ENCODE measurements at places on chromosomes 4 and X. TPM values are rescaled to one million over a fixed set of nuclear protein-coding genes. Genes with fewer than 3 reads are reported as not detected.
A peak's percentile ranks its signal among the peaks of the same experiment; 100 is the strongest.

GRCh38 chr4:14790494-14790893 is 211.8 kb upstream of the CPEB2 start:
- no peak for DNase-seq

GRCh38 chrX:44291468-44292092 is 51.9 kb downstream of the EFHC2 start:
- DNase-seq: no peak

DNA sequence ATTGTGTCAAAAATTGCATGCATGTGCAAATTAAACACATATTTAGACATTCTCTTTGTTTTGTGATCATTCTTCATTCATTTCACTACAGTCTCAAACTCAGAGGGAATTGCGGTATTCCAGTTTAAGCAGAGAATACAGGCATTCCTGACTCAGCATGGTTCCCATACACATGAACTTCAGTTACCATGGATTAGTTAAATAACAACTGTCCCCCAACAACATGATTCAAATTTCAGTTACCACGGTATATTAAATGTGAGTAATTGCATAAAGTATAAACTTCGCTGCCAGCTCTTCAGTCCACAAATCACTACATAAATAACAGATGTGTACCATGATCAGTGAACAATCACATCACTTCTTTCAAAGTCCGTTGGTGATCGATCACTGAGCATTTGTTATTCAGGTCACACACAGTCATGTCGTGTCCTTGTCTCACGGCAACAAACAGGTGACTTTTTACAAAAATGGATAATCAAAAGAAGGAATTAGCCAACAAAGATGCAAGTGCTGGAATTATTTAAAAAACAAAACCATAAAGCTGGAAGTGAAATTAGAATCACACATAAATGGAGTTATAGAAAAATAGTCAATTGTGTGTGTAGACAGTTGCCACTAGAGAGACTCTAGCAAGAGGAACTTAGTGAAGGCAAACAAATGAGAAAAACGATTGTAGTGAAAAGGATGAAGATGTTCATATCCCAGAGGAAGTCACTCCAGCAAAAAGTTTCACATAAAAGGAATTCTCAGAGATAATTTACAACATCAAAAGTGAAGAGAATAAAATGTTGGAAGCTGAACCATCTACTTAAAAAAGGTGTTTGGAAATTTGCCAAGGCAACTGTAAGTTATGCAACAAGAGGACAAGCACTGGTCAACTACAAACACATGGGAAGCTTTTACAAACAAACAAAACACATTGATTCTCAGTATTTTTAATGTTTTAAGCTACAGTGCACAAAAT is 138.6 kb upstream of the SMARCAD1 start:
- peak; percentile 31 for DNase-seq

GRCh38 chr4:152901205-152901604 is 34.9 kb upstream of the FHDC1 start:
- no peak for DNase-seq

DNA sequence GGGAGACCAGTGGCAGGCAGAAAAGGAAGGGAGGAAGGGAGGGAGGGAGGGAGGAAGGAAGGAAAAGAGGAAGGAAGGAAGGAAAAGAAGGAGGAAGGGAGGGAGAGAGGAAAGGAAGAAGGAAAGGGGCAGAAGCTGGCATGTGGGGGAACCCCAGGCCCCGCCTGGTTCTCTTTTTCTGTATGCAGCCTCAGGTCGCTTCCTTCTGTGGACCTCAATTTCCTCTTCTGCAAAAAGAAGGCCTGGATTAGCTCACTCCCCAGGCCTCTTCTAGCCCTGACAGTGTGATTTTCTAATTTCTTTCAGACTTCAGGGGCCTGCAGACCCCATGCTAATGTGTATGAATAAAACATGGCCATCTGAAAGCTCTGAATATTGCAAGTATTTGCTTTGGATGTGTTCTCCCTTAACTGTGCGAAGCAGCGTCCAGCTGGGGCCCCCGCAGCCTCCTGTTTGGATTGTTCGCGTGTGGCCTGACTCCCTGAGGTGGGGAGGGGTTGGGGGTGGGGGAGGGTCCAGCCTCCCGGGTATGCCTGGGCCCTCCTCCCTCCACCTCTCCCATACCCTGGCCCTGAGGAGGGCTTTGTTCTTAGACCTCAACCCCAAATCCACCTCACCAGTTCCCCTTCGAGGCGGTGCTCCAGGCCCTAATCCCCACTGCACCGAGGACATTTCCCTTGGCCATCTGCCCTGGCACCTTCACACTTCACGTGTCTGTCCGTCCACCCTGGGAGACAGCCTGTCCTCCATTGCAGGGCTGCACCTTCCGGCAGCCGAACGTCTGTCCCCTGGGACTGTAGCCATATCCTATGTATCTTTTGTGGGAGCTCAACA is 199.9 kb upstream of the ATP6AP2 start:
- no peak for DNase-seq

GRCh38 chr4:95217197-95217596 is 331.6 kb downstream of the UNC5C start:
- DNase-seq: no peak

- DNase-seq: no peak
Measured at GRCh38 chr4:10069075-10069642, 47.4 kb downstream of the WDR1 start.

- no peak for DNase-seq
Measured at GRCh38 chrX:43551590-43551989, 104.5 kb upstream of the MAOA start.

DNA sequence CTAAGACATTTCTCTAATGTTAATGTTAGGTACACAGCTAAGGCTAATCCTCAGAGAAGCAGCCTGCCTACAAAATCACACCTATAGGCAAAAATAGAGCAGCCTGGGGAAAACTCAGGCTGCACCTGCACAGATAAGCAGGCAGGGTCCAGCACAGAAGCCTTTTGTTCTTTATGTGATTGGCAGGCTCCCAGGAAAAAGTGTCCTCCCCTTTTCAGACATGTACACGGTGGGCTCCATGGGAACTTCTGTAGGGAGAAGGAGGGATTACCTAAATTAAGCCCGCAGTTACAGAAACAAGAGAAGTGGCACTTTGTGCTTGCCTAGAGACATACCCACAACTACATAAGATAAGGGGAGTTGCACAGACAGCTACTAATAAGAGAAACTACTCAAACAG is 4.0 kb upstream of the HSPA4L start:
- DNase-seq: no peak

DNA sequence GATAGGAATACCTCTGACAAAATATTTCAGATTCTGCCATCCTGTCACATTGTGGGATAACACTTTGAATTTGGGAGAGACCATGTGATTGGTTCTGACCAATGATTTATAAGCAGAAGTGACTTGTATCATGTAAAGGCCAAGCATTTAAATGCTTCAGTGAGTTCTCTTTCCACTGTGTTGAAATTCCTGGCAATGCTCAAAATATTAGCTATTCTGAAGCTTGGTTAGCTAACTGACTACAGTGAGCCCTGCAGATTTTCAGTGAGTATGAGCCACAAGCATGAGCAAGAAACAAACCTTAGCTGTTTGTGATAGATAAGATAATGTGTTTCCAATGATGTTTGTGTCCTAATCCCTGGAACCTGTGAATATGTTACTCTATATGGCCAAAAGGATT is 562.8 kb upstream of the AADAT start:
- no peak for DNase-seq

GRCh38 chr4:10584042-10584441 is 100.5 kb downstream of the CLNK start:
- peak; percentile 56 for DNase-seq

DNA sequence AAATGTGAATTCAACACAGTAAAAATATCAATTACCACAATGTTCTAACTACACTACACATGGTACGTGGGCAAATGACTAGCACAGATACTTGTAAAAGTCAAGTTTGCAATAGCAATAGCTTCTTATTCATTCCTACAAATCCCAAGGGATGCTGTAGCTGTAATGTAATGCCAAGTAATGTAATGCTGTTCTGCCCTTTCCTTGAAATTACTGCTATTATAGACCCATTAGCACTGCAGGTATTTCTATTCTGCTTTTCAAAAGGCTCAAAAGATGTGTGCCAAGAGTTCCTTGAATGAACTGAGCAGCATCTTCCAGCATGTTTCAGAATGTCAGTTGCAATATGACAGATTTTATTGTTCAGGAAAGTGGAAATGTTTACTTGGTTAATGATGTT is 129.9 kb upstream of the BANK1 start:
- DNase-seq: no peak

GRCh38 chr4:165512424-165512823 is 133.6 kb downstream of the CPE start:
- no peak for DNase-seq

DNA sequence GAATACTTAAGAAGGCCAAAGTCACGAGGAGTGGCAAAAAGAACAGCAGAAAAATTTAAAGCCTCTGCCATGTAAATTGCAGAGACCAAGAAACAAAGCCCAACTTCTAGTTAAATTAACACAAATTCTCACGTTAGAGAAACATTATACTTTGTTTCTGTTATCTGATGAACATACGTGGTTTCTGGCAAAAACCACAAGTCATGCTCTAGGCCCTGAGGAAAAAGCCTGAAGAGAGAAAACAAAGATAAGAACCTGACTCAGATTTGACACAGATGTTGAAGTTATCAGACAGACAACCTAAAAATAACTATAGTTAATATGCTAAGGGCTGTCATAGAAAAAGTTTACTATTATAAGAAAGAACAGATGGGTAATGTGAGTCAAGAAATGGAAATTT is 149.1 kb upstream of the PCDH10 start:
- no peak for DNase-seq

GRCh38 chr4:98507299-98507698 is 151.1 kb downstream of the TSPAN5 start:
- DNase-seq: no peak

- no peak for DNase-seq
Measured at GRCh38 chrX:119684916-119685224, 8.1 kb downstream of the SEPTIN6 start.

DNA sequence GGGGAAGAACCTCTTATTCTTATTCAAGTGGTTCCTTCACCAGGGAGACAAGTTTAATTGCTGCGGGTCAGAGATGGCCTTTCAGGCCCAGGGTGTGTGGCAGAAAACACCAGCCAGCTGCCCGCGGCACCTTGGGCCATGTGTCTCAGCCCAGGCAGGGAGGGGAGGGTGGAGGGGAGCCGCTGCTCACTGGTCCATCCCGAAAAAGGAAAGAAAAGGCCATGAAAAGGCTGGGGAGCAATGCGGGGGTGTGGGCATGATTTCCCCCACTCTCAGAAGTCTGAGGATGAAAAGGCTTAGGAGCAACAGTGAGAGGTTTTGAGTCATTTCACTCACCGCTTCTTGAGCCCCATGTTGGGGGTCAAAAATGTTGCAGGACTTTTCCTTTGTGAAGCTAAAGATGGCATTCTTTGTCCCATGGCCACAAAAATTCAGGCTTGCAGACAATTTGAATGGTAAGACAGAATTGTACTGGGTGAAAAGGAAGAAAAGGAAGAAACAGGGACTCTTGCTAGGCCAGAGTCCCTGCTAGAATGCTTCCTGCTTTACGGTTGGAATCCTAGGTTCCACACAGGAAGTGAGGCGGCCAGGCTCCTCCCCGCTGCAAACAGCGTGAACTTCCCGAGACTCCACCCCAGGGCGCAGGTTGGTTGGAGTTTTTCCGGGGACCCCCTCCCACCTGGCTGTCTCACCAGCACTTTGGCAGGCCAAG is 17.4 kb upstream of the FAM47E start:
- DNase-seq: no peak

DNA sequence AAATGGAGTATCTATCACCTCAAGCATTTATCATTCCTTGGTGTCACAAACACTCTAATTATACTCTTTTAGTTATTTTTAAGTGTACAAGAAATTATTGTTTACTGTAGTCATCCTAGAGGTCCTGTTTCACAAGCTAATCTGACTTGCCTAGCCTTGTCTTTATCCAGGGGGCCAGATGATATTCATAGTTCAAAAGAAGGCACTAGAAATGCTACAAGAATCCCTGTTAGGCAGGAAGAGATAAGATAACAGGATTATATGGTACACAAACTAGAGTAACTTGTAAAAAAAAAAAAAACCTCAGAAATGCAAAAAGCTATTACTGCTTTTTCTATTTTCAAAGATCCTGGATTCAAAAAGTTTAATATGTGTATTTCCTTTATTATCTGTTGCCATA is 95.8 kb downstream of the MBNL3 start:
- no peak for DNase-seq

DNA sequence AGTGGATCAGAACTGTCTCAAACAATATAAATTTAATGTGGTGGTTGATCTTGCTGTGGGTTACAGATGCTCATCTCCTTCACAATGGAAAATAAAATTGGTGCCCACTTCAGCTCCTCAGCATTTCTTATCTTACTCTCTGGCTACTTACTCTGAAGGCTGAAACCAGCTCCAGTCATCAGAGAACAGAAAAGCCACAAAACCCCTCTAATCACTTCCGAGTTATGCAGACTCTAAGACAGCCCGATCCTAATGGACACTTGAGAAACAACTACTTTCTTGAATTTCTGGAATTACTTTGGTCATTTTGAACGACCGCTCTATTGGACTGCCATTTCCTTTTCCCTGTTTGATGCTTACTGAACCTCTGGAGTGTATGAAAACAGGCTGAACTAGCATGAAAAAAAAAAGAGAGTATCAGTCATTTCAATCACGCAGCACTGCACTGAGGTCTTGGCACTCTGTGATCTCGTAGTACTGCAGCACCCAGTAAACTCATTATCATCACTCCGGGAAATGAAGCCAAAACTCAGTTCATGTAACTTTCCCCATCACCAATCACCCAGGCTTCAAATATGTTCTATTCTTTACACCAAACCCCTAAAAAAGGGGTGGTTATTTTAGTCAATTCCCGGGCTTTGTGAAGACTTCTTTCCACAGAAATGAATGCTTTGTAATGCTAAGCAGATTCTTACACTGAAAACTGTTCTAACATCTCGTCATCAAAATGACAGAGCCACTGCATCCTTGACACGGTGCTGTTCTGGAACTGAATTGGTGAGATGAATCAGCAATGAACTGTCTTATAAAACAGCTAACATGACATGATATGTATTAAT is 54.5 kb downstream of the TSPAN5 start:
- DNase-seq: no peak

DNA sequence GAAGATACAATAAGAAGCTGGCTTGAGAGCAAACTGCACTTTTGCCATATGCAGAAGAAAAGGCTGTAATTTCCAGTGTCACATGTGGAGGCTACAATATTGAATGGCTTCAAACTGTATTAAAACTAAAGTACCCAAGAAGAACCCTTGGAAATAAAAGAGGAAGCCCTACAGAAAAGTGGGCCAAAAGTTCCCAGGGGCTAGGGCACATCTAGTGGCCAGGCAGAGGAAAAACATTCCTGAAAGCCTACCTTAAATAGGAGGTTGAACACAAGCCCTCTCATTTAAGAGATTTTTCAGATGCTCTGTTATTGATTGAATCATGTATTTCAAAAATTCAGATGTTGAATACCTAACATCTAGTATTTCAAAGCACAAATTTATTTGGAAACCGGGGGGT is 40.6 kb upstream of the PRDX4 start:
- no peak for DNase-seq

- DNase-seq: no peak
Measured at GRCh38 chrX:49230500-49231232, 2.5 kb downstream of the CACNA1F start.

Gene MRFAP1L1
- total RNA-seq: 63.2 TPM

Gene CT45A3
- not detected for total RNA-seq

Gene OTUD6A
- total RNA-seq: not detected

Gene ZNF518B
- 1.5 TPM for total RNA-seq

Gene FAM236B
- not detected for total RNA-seq

Gene ANXA10
- total RNA-seq: not detected

Gene RAB40A
- 0.17 TPM for total RNA-seq

Gene SOD3
- total RNA-seq: not detected

Gene SYTL5
- total RNA-seq: not detected

Data from MCF 10A (cell line).